Progenitor cell of endocrine pancreas (in vitro differentiated cells): ENCODE measurements at places on chromosomes 1 and 21.

GRCh38 chr1:234687011-234687410 lies 77.0 kb upstream of the IRF2BP2 start:
- DNase-seq: no peak

GRCh38 chr1:145982010-145982723 lies 14.2 kb downstream of the TXNIP start:
- DNase-seq: no peak

GRCh38 chr1:201656311-201657032 lies 117.5 kb downstream of the NAV1 start:
- DNase-seq: no peak

DNA sequence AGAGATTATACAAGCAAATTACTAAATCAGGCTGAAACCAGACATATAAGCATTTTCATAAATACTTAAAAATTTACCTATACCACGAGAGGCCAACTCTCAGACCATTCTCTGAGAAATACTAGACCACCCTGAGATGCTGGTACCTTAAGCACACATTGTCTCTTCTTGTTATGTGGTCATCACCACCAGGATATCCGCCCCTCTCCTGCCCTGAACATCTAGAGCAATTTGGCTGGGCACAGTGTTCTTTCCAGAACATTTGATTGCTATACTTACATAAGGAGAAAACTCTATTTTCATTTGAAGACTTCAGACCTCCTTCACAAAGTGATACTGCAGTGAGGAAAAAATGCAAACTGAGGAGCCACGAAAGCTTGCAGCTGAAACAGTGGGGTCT lies 36.2 kb upstream of the DUSP10 start:
- no peak for DNase-seq

DNA sequence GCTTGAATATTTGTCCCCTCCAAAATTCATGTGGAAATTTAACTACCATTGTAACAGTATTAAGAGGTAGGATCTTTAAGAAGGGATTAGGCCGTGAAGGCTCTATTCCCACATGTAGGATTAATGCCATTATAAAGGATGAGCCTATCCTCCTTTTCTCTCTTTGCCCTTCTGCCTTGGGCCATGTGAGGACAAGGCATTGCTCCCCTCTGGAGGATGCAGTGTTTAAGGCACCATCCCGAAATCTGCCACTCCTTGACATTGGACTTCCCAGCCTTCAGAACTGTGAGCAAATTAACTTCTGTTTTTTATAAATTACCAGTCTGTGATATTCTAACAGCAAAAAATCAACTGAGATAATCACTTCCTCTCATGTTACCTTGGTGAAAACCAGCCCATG lies 124.4 kb downstream of the TOMM20 start:
- DNase-seq: no peak

- no peak for DNase-seq
Measured at GRCh38 chr1:221394011-221394544, 347.8 kb downstream of the DUSP10 start.

GRCh38 chr1:42328916-42329496 lies 6.0 kb downstream of the FOXJ3 start:
- DNase-seq: no peak

DNA sequence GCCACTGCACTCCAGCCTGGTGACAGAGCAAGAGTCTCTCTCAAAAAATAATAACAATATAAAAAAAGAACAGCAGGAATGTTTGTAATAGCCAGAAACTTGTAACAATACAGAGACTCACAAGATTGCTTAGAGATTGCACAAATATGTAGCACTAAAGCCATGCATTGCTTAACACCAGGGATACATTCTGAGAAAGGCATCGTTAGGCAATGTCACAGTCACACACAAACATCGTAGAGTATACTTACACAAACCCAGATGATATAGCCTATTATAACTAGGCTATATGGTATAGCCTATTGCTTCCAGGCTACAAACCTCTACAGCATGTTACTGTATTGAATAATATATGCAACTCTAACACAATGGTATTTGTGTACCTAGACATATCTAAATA lies 45.3 kb downstream of the GPATCH2 start:
- no peak for DNase-seq

GRCh38 chr1:118147522-118147921 lies 37.5 kb downstream of the SPAG17 start:
- no peak for DNase-seq
